ENCODE measurements at places on chromosomes 5 and 9.

- no peak for DNase-seq
These were observed 47.8 kb upstream of the IER5L start for GRCh38 chr9:129225815-129226214.

DNA sequence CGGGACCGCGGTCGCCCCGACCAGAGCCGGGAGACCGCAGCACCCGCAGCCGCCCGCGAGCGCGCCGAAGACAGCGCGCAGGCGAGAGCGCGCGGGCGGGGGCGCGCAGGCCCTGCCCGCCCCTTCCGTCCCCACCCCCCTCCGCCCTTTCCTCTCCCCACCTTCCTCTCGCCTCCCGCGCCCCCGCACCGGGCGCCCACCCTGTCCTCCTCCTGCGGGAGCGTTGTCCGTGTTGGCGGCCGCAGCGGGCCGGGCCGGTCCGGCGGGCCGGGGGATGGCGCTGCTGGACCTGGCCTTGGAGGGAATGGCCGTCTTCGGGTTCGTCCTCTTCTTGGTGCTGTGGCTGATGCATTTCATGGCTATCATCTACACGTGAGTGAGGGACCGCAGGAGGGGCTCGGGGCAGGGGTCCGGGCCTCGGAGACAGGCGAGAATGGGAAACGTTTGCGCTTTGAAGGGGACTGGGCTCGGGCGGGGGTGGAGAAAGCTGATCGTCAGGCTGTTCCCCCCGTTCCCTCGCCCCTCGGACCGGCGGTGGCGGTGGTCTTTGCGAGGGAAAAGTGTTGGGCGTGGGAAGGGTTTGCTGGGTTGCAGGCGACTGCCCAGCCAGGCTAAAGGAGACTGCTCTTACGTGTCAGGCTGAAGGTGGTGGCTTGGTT lies 457 bp downstream of the UGCG start:
- DNase-seq: peak; percentile 50

DNA sequence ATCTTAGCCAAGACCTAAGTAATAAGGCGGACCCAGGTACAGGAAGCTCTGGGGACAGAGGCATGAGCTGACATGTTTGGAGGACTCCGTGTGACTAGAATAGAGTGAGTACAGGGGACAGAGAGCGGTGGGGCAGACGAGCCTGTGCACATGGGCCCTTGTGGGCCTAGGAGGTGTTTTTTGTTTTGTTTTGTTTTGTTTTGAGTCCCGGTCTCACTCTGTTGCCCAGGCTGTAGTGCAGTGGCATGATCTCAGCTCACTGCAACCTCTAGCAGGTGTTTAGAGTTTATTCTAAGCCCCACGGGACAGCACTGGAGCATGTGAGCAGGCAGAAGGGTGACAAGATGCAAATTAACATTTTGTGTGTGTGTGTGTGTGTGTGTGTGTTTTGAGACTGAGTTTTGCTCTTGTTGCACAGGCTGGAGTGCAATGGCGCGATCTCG lies 3.1 kb upstream of the EEIG1 start:
- DNase-seq: no peak

- DNase-seq: no peak
These were observed 39.8 kb upstream of the COL5A1 start for GRCh38 chr9:134601764-134602163.

- DNase-seq: no peak
These were observed 19.4 kb downstream of the UBE2QL1 start for GRCh38 chr5:6468104-6468503.

GRCh38 chr5:112958093-112959088 lies 18.2 kb upstream of the DCP2 start:
- DNase-seq: no peak

GRCh38 chr9:108245901-108246300 lies 609.9 kb downstream of the ACTL7B start:
- DNase-seq: no peak

GRCh38 chr9:105858006-105858690 lies 163.8 kb downstream of the TMEM38B start:
- DNase-seq: no peak

- DNase-seq: no peak
These were observed 115.8 kb upstream of the KIF2A start for GRCh38 chr5:62190173-62190572.

DNA sequence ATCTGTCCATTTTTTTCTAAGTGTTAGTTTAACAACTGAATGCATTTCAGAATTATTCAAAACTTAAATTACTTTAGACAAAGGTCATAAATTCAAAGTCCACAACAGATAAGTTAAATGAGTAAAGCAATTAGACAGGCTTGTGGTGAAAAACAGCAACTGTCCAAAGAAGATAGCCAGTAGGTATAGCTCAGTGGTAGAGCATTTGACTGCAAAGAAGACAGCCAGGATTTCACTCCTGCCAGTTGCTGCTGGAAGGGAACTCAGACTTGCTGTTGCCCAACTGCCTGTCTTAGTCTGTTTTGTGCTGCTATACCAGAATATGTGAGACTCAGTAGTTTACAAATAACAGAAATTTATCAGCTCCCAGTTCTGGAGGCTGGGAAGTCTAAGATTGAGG lies 10.0 kb downstream of the FANCC start:
- DNase-seq: no peak

GRCh38 chr5:55904152-55904551 lies 53.0 kb downstream of the IL31RA start:
- DNase-seq: no peak

- DNase-seq: no peak
These were observed 416 bp upstream of the SNX18 start for GRCh38 chr5:54517174-54517511.

GRCh38 chr5:93320920-93321445 lies 260.0 kb downstream of the NR2F1-AS1 start:
- no peak for DNase-seq

GRCh38 chr5:52283221-52283620 lies 504.5 kb upstream of the ITGA1 start:
- DNase-seq: no peak

DNA sequence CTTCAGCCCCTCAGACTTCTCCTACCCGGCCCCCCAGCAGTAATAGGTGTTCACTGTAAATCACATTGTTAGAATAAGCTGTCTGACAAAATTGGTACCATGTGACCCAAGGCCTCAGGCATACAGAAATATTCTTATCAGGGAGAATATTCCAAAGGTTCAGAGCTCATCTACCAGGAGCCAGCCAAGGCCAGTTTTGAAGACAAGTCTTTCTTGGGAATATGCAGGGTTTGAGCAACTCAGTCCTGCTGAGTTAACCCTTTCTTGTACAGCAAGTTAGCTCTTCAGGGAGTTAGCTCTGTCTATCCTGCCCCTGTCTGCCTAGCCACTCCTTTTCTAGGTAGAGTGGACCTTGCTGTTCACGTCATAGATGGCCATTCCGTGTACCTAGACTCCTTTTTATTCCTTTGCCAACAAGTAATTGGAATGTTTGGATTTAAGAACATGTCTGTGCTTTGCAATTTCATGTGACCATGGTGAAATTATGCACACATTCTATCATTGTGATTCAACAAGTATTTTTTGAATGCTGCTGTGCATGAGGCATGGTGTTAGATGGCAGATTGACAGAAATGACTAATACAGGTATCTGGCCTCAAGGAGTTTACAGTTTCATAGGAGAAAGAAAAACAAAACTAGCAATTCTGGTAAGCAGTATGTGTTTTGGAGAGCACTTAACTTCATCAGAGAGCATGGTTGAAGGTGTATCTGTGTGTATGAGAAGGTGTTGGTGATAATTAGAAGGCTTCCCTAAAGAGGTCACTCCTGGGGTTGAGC lies 22.6 kb downstream of the TGFBR1 start:
- DNase-seq: no peak

DNA sequence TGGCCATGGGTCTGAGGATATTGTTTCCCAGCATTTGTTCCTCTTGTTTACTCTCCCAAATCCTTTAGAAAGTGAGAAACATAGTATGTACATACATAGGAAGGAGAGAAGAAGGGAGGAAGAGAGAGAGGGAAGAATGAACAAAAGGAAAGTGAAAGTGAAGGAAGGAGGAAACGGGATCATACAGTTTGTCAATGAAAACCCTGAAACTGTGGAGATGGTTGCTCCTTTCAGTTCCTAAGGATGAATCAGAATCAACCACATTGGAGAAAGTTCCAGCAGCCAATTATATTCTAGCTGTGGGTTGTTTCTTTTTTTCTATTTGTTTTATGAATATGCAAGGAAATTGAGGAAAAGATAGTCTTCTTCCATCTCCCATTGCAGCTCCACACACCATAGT lies 396.5 kb downstream of the MLLT3 start:
- no peak for DNase-seq

- no peak for DNase-seq
These were observed 46.5 kb downstream of the GOLM1 start for GRCh38 chr9:86052556-86053468.

- DNase-seq: no peak
These were observed 103.5 kb downstream of the GLIS3 start for GRCh38 chr9:4196376-4196775.

- DNase-seq: no peak
These were observed 63.8 kb downstream of the MACROH2A1 start for GRCh38 chr5:135335031-135335828.

GRCh38 chr9:129555512-129556215 lies 65.2 kb downstream of the C9orf50 start:
- no peak for DNase-seq

DNA sequence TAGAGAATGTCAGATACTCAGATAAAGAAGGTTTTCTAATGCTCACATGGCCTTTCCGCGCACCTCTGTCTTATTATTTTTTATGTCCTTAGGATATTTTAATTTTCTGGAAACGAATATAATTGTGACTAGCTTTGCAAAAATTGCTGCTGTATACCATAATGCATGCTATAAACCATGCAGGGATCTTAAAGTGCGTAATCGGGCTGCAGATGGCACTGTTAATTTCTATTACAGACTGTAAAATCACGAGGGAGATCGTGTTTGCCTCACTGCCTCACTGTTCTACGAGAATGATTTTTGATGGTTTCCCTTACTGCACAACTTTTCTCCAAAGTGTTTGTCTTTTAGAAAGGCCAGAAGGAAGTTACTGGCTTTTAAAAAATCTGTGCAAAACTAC lies 356.1 kb downstream of the TUSC1 start:
- DNase-seq: no peak

GRCh38 chr5:42108468-42108867 lies 183.4 kb downstream of the FBXO4 start:
- DNase-seq: no peak

DNA sequence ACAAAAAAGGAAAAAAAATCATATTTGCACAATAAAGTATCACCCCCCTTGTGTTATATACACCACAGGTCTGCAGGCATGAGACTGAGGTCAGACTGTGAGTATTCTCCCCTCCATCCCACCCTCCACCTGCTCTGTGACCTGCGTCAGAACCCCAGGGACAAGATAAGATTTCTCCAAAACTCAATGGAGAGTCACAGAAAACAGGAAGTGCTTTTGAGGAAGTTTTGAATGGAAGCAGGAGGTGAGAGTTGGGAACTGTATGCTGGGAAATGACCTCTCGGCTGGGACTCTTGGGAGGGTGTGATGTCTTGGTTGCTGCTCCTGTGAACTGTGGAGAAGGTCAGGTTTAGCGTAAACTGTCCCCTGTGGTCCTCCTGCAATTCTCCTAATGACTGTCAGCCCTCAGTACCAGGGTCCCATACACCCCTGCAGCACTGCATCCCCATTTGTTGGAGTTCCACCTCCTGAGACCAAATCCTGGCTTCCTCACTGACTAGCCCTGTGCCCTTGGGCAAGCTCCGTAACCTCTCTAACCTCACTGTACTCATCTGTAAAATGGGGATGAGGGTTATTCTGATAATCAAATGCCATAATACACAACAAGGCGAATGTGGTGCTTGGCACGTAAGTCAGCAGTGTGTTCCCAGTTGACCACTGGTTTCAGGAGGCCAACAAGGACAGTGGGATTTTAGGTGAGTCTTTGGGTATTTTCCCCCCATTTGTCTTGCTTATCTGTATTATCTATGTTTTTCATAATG lies 6.9 kb upstream of the CTSL start:
- DNase-seq: no peak

DNA sequence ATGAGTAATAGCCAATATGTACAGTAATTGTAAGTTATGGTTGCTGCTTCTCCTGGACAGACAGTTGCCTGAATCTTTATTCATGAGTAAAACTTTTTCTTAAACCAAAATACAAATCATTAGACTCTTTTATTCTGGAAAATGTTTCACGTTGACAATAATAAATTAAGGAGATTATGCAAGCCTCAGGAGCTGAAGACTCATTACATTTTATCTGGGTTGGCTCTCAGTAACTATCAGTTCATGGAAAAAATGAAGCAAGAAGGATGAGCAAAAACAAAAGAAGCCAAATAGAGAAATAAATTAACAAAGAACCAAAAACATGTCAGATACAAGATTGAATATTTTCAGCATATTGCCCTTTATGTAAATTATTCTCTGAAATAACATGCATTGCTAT lies 88.9 kb upstream of the PRR16 start:
- no peak for DNase-seq

- no peak for DNase-seq
These were observed 29.9 kb downstream of the RUSC2 start for GRCh38 chr9:35519692-35520363.

GRCh38 chr9:23638837-23639426 lies 187.1 kb downstream of the ELAVL2 start:
- no peak for DNase-seq

GRCh38 chr9:124303762-124304161 lies 46.0 kb downstream of the NEK6 start:
- no peak for DNase-seq

- DNase-seq: peak; percentile 16
These were observed 9.4 kb downstream of the FYB1 start for GRCh38 chr5:39209924-39210323.

DNA sequence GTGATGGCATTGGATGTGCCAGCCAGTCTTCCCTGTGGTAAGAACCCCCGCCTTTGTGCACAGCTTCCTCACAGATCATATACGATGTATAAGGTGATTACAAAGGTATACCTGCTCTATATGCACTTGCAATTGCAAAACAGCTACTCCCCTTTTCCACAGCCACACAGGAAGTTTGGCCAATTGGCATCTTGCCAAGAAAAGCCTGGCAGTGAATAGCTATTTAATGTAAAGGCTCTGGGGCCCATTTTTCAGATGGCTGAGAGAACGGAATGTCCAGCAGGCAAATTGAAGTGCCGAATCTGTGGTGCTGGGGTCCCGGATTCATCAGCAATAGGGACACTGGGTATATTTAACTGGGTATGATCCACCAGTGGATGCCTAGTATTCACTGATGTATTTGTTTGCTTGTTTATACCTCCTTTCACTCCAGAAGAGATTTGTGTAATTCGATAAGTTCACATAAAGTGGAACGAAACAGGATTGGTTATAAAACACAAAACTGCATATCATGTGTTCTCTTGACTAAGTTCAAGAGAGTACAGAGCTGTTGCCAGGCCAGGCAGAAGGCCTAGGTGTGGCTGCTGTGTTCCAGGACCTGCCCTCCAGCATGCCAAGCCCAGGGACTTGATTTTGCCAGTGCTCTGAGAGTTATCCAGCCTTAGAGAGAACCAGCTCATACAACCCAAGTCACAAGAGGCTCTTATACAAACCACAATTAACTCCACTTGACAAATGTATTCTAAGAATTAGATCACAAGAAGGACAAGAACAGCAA lies 27.7 kb upstream of the GABRP start:
- DNase-seq: no peak
